Activated naive CD4-positive, alpha-beta T cell treated with anti-CD3 and anti-CD28 coated beads for 36 hours (primary cell): ENCODE measurements at places on chromosomes 12 and 14.

- no peak for DNase-seq
- H3K36me3 ChIP-seq: no peaks in the 10 kb centered on the region
- no peak overlapping the region for H3K27ac ChIP-seq
- H3K4me1 ChIP-seq: no peaks in the 10 kb centered on the region
Measured at GRCh38 chr12:87280893-87281292, 748.3 kb downstream of the C12orf50 start.

DNA sequence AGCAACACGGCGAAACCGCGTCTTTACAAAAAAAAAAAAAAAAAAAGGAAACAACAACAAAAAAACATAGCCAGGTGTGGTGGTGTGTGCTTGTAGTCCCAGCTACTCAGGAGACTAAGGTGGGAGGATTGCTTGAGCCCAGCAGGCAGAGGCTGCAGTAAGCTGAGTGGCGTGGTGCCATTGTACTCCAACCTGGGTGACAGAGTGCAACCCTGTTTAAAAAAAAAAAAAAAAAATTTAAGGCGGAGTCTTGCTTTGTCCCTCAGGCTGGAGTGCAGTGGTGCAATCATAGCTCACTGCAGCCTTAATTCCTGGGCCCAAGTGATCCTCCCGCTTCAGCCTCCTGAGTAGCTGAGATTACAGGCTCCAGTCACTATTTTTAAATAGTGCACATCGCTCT is 18.2 kb upstream of the FIGNL2 start:
- no peak for DNase-seq
- no peaks in the 10 kb centered on the region for H3K36me3 ChIP-seq
- peaks cover 64% of the 10 kb centered on the region for H3K27me3 ChIP-seq
- no peak overlapping the region for H3K27ac ChIP-seq
- H3K4me3 ChIP-seq: no peak overlapping the region

GRCh38 chr12:124490584-124491305 is 76.7 kb downstream of the NCOR2 start:
- H3K4me1 ChIP-seq: peaks cover 26% of the 10 kb centered on the region
- no peak overlapping the region for H3K27ac ChIP-seq
- no peaks in the 10 kb centered on the region for H3K27me3 ChIP-seq
- no peak overlapping the region for H3K4me3 ChIP-seq
- DNase-seq: no peak
- peaks cover 8% of the 10 kb centered on the region for H3K36me3 ChIP-seq

- H3K4me1 ChIP-seq: no peaks in the 10 kb centered on the region
- H3K4me3 ChIP-seq: no peak overlapping the region
- H3K36me3 ChIP-seq: no peaks in the 10 kb centered on the region
Measured at GRCh38 chr12:46778415-46778814, 47.4 kb downstream of the SLC38A4 start.

DNA sequence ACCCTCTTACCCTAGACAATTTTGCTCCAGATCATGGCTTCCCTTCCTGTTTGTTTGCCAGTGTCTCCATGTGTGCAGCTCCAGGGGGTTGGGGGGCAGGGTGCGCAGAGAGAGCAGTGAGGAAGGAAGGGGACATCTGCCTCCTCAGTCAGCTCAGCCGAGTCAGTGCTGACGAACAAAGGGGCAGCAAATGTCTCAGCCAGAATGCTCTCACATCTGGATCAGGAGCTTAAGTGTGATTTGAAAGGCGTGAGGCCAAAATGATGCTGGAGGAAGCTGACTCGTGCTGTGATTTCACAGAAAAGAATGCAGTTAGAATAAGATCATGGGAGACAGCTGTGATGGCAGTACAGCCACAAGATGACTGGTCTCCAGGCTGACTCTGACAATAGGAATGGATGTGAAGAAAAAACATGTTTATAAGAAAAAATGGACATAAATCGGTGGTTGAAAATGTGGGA is 27.1 kb upstream of the CDK17 start:
- peaks cover 42% of the 10 kb centered on the region for H3K4me1 ChIP-seq
- DNase-seq: peak; percentile 81
- H3K27me3 ChIP-seq: no peaks in the 10 kb centered on the region
- no peaks in the 10 kb centered on the region for H3K36me3 ChIP-seq
- no peak overlapping the region for H3K4me3 ChIP-seq

GRCh38 chr12:3491938-3492792 is 1.2 kb downstream of the PRMT8 start:
- H3K4me3 ChIP-seq: no peak overlapping the region
- DNase-seq: peak; percentile 61
- H3K27me3 ChIP-seq: peaks cover 67% of the 10 kb centered on the region
- H3K36me3 ChIP-seq: no peaks in the 10 kb centered on the region

- H3K27ac ChIP-seq: no peak overlapping the region
- no peaks in the 10 kb centered on the region for H3K36me3 ChIP-seq
- peaks cover 3% of the 10 kb centered on the region for H3K27me3 ChIP-seq
- DNase-seq: no peak
- no peaks in the 10 kb centered on the region for H3K4me1 ChIP-seq
Measured at GRCh38 chr12:112824701-112825100, 33.2 kb downstream of the RPH3A start.

DNA sequence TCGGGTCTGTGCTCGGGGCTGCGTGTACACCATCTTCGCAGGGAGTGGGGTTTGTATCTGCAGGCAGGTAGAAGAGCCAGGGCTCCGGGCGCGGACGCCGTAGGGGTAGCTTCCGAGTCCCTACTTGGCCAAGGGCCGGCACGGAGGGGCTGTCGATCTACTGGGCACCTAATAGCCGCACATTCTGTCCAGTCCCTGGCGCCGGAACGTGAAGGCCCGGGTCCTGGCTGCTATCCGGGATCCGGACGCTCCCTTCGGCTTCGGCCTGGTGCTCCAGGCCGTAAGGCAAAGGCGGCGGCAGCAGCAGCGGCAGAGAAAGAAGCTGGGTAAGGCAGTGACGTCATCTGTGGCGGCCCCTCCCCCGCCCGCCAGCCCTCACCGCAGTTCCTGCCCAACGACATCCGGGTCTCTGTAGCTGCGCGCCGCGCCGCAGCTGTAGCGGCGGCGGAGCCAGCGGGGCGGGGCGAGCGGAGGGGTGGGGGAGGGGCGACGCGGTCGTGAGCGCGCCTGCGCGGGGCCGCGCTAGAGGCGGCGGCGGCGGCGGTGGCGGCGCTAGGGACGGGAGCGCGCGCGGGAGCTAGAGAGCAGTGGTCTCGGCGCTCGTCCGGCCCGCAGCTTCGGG is at the start of gene PPM1A:
Gene PPM1A (plus strand): TSS at position 525 of the 622 bp plus-strand sequence. CDS start 33,483 bp downstream, outside the sequence.
- peaks cover 7% of the 10 kb centered on the region for H3K36me3 ChIP-seq
- DNase-seq: peak; percentile 94
- peak within 1 kb of the TSS; percentile 94 for H3K4me3 ChIP-seq
- peaks cover 52% of the 10 kb centered on the region for H3K4me1 ChIP-seq
- no peaks in the 10 kb centered on the region for H3K27me3 ChIP-seq

GRCh38 chr12:61781021-61781581 is 479.1 kb upstream of the USP15 start:
- H3K36me3 ChIP-seq: no peaks in the 10 kb centered on the region
- DNase-seq: no peak
- no peak overlapping the region for H3K4me3 ChIP-seq
- H3K27ac ChIP-seq: no peak overlapping the region
- H3K27me3 ChIP-seq: no peaks in the 10 kb centered on the region
- H3K4me1 ChIP-seq: no peaks in the 10 kb centered on the region

DNA sequence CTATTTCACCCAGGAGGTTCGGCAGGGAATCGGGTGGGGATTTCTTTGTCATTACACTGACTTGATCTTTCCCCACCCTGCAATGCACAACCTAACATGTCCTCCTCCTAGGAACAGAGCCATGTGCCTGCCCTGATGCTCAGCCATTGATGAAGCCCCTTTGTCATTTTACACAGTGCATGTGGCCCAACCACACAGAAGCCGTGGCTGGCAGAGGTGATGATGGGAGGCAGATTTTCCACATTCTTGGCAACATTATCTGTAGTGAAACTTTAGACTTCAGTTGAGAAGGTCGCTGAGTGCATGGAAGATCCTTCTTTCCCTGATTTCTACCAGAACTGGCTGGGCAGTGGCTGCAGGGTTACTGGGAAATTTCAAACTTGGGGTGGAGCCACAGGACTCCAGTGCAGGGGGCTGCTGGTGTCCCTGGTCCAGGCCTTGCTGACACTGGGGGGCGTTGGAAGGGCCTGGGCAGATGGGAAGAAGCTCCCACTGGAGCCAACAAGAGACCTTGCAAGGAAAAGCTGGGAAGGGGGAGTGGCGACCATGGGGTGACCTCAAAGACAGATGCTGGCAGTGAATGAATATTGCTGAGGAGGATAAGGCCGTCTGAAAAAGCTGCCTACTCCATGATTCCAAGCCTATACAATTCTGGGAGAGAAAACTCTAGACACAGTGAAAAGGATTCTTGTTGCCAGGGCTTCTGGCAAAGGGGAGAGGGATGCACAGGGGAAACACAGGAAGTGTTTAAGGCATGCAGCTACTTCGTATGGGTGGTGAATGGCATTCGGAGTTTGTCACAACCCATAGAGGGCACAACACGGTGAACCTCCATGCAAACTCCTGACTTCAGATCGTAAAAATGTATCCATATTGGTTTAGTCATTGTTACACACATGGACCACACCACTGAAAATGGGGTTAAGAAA is 41.8 kb upstream of the P2RX7 start:
- DNase-seq: no peak
- peaks cover 38% of the 10 kb centered on the region for H3K4me1 ChIP-seq
- H3K4me3 ChIP-seq: no peak overlapping the region
- no peaks in the 10 kb centered on the region for H3K36me3 ChIP-seq

GRCh38 chr14:73776194-73776537 is 62.0 kb upstream of the PNMA1 start:
- peaks cover 69% of the 10 kb centered on the region for H3K4me1 ChIP-seq
- H3K4me3 ChIP-seq: no peak overlapping the region
- H3K36me3 ChIP-seq: no peaks in the 10 kb centered on the region
- H3K27ac ChIP-seq: peak overlapping the region; percentile 66
- no peaks in the 10 kb centered on the region for H3K27me3 ChIP-seq

- H3K4me3 ChIP-seq: no peak overlapping the region
- H3K27me3 ChIP-seq: no peaks in the 10 kb centered on the region
- no peaks in the 10 kb centered on the region for H3K36me3 ChIP-seq
- peaks cover 8% of the 10 kb centered on the region for H3K4me1 ChIP-seq
- no peak for DNase-seq
Measured at GRCh38 chr14:99589031-99589441, 15.0 kb downstream of the CCDC85C start.

- H3K27ac ChIP-seq: peak overlapping the region; percentile 89
- peak overlapping the region; percentile 94 for H3K4me3 ChIP-seq
- H3K36me3 ChIP-seq: peaks cover 33% of the 10 kb centered on the region
Measured at GRCh38 chr14:89955022-89955744, 544 bp upstream of the TDP1 start.

DNA sequence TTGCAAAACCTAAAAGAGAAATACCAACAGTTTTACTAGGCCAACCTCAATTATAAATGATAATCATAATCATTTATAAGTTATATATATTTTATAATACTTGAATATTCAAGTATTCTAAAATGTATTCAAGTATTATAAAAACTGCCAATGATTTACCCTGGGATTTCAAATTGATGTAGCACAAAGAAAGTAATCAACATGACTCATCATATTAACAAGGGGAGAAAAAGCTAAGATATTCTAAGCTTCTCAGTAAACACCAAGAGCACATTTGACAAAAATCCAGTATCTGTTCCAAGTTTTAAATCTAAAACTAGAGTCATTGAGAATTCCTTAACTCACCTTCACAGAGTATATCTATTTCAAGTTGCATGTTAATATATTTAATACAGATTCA is 56.1 kb downstream of the CAPZA3 start:
- H3K4me1 ChIP-seq: no peaks in the 10 kb centered on the region
- no peak overlapping the region for H3K27ac ChIP-seq
- no peak for DNase-seq
- no peaks in the 10 kb centered on the region for H3K27me3 ChIP-seq
- no peaks in the 10 kb centered on the region for H3K36me3 ChIP-seq

- peak overlapping the region; percentile 81 for H3K27ac ChIP-seq
- DNase-seq: peak; percentile 78
- peaks cover 3% of the 10 kb centered on the region for H3K36me3 ChIP-seq
- peaks cover 45% of the 10 kb centered on the region for H3K4me1 ChIP-seq
- no peaks in the 10 kb centered on the region for H3K27me3 ChIP-seq
Measured at GRCh38 chr12:25388183-25388582, 137.5 kb upstream of the KRAS start.

GRCh38 chr12:108379823-108380222 is 40.7 kb upstream of the CMKLR1 start:
- H3K27ac ChIP-seq: no peak overlapping the region
- H3K27me3 ChIP-seq: peaks cover 2% of the 10 kb centered on the region
- no peaks in the 10 kb centered on the region for H3K36me3 ChIP-seq

DNA sequence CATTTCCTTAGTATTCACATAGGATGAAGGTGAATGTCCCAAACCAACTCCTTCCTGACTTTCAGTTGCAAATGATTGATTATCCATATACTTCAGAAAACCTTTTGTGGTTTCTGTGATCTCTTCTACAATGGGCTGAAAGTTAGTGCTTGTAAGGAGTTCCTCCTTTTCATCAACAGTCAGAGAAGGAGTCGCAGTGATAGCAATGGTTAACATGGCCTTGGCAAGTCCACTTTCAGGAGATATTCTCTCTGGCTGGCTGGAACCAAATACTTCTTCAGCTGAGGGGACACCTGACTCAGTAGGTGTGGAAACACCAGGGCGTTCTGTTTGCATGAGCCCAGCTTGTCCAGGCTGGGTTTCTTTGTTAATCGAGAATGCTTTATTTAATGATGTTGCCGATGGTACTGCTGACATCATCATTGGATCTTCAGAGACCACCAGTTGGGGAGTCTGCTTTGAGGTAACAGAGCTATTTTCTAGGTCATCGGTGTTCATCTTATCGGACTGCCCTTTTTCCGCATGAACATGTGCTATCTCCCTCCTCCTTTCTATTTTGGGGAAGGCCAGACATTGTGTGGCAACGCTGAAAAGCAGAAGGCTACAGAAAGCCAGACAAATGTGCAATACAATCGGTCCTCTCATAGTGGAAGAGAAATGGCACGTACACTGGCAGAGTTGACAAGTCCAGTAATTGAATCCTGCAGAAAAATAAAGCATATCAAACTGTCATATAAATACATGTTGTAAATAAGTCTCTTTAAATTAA is 13.1 kb downstream of the ARMH4 start:
- DNase-seq: no peak
- H3K27me3 ChIP-seq: peaks cover 4% of the 10 kb centered on the region
- H3K36me3 ChIP-seq: no peaks in the 10 kb centered on the region
- H3K27ac ChIP-seq: no peak overlapping the region
- no peak overlapping the region for H3K4me3 ChIP-seq

DNA sequence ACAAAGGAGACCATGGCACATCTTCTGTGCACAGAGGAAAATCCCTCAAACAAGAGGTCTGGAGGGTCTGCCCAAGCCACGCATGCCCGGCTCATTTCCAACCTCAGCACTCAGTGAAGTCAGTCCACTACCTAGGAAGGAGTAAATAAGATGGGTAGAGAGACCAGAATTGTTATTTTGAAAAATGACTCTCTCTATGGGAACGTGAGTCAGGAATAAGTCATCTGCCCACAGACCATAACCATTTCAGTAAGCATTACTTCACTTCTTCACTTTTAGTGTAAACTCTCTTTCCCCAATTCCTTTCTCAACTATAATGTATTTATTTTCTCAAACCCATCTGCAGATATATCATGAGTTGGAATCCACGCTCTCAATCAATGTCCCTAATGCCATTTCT is 1039.9 kb upstream of the USP15 start:
- H3K4me1 ChIP-seq: no peaks in the 10 kb centered on the region
- H3K36me3 ChIP-seq: no peaks in the 10 kb centered on the region
- no peak overlapping the region for H3K4me3 ChIP-seq
- DNase-seq: no peak
